ENCODE measurements at places on chromosomes 12 and 14.
A peak's percentile ranks its signal among the peaks of the same experiment; 100 is the strongest.

GRCh38 chr12:80056845-80057244 lies 42.5 kb upstream of the OTOGL start:
- no peak for DNase-seq

DNA sequence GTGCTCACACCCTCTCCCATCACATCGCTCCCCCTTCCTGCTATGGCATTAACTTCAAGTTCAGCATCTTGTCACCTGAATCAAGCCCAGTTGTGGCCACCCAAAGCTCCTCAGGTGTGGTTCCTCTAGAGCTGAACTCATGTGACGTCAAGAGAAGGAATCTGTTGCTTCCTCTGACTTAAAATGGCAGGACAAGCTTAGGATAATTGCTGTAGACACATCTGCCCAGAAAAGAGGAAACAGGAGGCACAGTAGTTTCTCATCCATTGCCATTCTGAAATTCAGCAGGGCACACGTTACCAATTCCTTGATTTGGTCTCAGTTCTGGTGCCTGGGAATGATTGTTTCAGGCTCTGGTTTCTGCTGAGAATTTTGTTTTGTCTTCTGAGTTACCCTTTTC lies 52.1 kb downstream of the RCOR1 start:
- DNase-seq, result peak; percentile 67

GRCh38 chr14:95953111-95953724 lies 76.6 kb downstream of the TUNAR start:
- DNase-seq, result peak; percentile 63

DNA sequence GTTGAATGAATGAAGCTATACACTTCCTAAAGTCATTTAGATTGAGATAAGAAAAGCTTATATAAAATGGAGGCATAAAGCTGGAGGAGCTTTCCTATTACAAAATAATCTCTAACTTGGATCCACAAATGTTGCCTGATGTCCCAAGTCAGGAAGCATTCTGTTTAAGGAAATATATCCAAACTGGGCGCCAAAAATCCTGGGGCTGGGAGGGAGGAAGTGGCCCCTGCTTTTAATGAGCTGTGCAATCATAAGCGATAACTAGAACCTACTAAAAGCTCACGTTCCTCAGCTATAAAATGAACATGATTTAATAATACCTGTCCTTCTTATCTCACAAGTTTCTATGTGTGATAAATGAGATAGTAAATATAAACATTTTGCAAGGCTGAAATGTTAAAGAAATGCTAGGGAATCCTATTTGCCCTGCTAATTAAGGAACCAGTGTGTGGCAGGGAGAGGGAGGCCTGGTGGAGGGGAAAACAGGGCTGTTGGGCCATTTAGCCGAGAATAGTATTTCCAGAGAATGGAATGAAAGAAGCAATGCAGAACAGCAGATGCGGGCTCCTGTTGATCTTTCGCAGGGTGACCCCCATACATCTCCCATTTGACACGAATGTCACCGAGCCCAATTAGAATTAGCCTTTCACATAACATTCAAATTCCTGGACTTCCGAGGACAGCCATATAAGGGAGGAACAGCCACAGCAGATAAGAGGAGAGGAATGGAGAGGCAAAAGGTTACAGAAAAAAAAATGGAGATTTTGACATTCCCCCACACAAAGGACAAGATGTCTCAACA lies 25.9 kb downstream of the DUSP6 start:
- DNase-seq, result no peak

GRCh38 chr14:102571478-102572042 lies 20.9 kb upstream of the RCOR1 start:
- no peak for DNase-seq

DNA sequence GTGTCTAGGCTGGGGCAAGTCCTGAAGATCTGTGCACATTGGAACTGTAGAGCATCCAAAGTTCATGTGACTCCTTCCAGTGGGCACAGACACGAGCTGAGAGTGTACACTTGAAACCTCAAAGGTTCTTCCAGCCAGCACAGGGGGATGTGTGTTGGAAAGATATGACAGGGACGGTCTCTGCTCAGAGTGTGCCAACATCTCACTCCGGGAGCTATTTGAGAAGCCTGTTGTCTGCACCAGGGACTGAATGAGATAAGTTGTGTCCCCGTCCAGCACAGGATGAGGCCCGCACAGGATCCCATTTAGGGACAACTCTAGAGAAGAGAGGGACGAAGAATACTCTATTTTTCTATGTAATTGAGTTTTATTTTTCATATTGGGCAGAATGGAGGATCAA lies 136.3 kb downstream of the SNAPC1 start:
- DNase-seq, result no peak

DNA sequence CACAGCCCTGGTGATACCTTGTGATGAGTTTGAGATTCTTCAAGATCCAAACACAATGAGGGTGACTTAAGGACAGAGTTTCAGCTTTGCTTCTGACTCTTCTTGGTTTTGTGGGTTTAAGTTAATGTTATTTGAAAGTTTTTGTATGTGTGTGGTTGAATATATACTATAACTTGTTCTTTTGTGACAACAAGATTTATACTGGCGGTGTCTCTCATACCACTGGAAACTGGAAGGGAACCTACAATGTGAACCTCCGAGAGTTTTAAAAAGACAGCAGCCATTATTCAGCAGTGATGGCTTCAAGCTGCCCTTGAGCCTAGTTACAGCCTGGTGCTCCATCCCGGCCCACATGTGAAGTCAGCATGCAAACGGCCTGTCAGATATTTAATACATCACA lies 87.9 kb upstream of the IGF1 start:
- DNase-seq, result no peak

Measured in Karpas-422 (cell line).